ENCODE measurements at places on chromosomes 16 and 17. TPM values are rescaled to one million over a fixed set of nuclear protein-coding genes. Genes with fewer than 3 reads are reported as not detected.
A peak's percentile ranks its signal among the peaks of the same experiment; 100 is the strongest.

DNA sequence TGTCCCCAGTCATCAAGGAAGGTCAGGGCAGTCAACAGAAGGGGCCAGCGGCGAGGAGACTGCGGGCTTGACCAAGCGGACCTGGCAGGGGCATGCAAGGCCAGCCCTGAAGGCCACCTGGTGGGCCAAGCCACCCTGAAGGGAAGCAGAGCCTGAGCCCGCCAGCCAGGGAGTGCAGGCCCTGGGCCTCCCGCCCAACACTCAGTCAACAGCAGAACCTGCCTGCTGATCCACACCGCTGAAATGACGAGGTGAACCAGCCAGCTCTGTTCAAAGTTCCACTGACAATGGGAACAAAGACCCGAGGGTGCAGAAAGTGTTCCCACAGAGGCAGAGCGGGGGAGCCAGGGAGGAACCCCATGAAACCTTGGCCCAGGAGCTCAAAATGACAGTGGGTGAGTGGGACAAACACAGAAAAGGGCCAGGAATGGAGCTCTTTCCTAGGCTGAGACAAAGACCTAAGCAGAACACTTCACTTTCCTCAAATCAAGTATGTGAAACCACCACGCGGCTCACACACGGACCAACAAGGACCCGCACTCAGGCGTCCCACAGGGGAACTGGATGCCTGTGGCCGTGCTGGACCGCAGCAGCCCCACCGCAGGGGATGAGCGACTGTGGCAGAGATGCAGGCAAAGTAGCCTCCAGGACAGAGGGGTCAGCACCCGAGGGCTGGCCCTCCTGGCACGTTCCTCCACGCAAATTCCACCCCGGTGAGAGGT is 12.0 kb downstream of the AXIN1 start:
- peaks cover 24% of the 10 kb centered on the region for H3K36me3 ChIP-seq
- no peak overlapping the region for H3K27ac ChIP-seq
- no peak overlapping the region for H3K4me3 ChIP-seq

The BTBD17 gene
- not detected for total RNA-seq

The MCRIP2 gene
- 60.7 TPM for total RNA-seq

The ABCA10 gene
- total RNA-seq, result 0.45 TPM

DNA sequence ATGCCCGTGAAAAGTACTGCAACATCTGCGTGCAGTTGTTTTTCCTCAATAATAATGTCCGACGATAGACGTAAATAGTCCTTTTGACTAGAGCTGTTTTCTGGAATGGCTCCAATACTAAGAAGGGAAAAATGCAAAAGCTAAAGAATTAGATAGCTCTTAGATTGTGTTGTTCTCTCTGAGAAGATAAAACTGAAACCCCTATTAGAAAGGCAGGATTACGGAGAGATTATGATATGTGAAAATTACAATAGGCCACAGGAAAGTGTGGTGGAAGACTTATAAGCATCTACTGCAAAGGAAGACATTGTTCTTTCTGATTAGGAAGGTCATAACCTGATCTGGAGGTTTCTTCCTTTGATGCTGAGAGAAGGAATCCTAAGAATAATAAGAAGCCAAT is 33.5 kb upstream of the KCNJ16 start:
- DNase-seq, result no peak
- no peaks in the 10 kb centered on the region for H3K27me3 ChIP-seq
- no peaks in the 10 kb centered on the region for H3K36me3 ChIP-seq
- no peak overlapping the region for H3K27ac ChIP-seq
- H3K4me3 ChIP-seq, result no peak overlapping the region

The ITGAE gene
- 31.8 TPM for total RNA-seq

DNA sequence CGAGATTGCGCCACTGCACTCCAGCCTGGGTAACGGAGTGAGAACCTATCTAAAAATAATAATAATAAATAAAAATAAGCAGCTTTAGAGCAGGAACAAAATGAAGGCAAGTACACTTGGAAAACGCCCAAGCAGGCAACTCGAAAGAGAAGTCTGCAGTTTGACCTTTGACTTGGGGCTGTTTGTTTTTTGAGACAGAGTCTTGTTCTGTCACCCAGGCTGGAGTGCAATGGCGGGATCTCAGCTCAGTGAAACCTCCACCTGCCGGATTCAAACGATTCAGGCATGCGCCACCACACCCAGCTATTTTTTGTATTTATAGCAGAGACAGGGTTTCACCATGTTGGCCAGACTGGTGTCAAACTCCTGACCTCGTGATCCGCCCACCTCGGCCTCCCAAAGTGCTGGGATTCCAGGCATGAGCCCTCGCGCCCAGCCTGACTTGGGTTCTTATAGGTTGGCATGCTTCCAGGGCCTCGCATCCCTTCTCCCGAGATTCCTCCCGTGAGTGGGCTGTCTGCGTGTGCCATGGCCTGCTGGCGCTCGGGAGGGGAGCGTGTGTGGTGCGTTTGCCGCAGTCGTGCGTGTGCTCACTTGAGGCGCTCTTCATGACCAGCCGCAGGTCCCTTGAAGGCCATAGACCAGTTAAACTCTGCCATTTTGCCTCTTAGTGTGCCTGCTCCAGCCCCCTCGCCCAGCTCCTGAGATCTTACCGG is 18.4 kb upstream of the UBE2I start:
- H3K4me1 ChIP-seq, result no peaks in the 10 kb centered on the region
- no peak overlapping the region for H3K4me3 ChIP-seq
- no peaks in the 10 kb centered on the region for H3K36me3 ChIP-seq
- peaks cover 34% of the 10 kb centered on the region for H3K27me3 ChIP-seq

- H3K36me3 ChIP-seq, result no peaks in the 10 kb centered on the region
- no peaks in the 10 kb centered on the region for H3K27me3 ChIP-seq
- H3K27ac ChIP-seq, result no peak overlapping the region
Measured at GRCh38 chr16:19751478-19752385, 33.7 kb downstream of the IQCK start.

DNA sequence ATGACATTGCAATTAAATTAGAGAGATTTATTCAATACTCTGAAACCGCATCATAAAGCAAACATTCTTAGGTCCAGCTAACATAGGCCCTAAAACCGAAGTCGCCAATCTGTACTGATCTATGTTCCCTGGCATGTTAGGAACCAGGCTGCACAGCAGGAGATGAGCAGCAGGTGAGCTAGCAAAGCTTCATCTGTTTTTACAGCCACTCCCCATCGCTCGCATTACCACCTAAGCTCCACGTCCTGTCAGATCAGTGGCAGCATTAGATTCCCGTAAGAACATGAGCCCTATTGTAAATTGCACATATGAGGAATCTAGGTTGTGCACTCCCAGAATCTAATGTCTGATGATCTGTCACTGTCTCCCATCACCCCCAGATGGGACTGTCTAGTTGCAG is 91.5 kb downstream of the PARN start:
- no peak for DNase-seq
- no peaks in the 10 kb centered on the region for H3K27me3 ChIP-seq
- peaks cover 22% of the 10 kb centered on the region for H3K36me3 ChIP-seq
- no peak overlapping the region for H3K4me3 ChIP-seq
- H3K4me1 ChIP-seq, result no peaks in the 10 kb centered on the region

DNA sequence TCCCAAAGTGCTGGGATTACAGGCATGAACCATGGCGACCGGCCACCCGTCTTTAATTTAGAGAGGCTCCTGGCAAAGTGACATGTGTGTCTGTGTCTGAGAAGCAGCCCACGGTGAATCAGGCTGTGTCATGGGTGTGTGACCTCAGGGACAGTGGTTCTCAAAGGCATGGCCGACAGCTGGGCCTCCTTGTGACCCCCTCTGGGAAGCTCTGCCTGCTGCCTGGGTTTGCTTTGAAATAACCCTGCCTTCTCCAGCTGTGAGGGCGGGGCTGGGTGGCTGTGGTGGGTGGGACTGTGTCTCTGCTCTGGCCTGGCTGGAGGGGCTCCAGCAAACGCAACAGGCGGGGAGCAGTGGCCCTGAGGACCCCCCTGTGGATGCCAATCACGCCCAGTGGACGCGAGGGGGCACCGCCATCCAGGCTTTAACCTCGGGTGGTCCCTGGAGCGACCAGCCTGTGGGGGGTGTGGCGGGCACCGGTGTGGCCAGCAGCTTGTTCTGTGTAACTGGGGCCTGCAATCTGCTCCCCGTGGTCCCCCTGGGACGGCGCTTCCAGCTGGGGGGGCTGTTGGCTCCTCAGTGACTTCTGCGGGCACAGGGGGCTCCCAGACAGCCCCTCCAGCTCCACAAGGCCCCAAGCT is 8.8 kb upstream of the APRT start:
- no peak overlapping the region for H3K4me3 ChIP-seq
- H3K4me1 ChIP-seq, result no peaks in the 10 kb centered on the region
- no peak overlapping the region for H3K27ac ChIP-seq
- H3K36me3 ChIP-seq, result no peaks in the 10 kb centered on the region

The PPP1R1B gene
- not detected for total RNA-seq

The DNAAF8 gene
- 0.18 TPM for total RNA-seq

The HSF4 gene
- total RNA-seq, result 56.0 TPM

DNA sequence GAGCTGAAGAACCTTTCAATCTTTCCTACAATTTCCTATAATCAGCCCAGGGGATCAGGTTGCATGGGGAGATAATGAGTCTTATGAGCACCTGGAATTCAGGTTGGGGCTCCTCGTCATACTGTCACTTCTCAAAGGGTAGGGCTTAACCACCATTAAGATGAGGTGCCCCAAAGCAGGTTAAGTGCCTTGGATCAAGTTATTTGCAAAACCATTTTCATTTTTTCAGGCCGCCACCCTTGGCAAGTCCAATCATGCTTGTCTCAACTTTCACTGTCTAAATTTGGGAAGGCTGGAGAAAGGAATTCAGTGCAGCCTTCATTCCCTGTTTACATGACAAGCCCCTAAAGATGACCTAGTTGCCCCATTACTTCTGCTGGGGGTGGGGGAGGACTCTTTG is 44.9 kb upstream of the TANGO6 start:
- peaks cover 2% of the 10 kb centered on the region for H3K4me1 ChIP-seq
- no peak overlapping the region for H3K27ac ChIP-seq
- no peaks in the 10 kb centered on the region for H3K36me3 ChIP-seq
- H3K27me3 ChIP-seq, result no peaks in the 10 kb centered on the region

DNA sequence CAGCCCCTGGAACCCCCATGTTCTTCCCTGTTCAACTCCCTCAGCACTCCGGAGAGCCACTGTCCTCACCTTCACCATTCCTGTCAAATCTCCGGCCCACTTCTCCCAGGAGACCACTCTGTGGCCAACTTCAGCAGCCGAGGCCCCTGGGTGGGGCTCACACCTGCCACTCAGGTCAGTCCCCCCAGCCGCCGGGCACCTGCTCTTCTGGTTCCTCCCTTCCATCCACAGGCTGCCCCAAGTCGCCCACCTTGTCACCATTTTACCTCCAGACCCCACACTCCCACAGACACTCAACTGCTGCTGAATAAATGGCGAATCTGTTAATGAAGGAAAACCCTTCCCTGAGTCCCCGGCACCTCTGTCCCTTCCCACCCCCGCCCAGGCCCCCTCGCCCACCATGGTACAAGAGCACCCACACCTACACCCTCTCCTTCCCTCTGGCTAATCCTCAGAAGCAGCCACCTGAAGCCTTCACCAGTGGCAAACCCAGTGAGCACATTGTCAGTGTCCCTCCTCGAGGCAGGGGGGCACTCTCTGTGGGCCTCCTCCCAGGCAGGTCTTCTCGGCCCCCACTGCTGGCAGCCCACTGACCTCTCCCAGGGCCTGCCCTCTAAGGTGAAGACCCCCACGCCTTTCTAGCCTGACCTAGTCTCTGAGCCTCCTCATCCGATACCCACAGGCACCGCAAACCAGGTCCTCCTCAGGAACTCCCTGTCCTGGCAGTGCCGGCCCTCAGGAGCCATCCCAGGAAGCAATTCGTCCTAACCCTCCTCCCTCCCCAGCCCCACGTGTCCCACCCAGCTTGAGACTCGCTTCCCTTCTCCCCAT is 8.2 kb downstream of the CANT1 start:
- H3K27me3 ChIP-seq, result no peaks in the 10 kb centered on the region
- H3K36me3 ChIP-seq, result peaks cover 13% of the 10 kb centered on the region
- H3K4me3 ChIP-seq, result no peak overlapping the region
- H3K27ac ChIP-seq, result no peak overlapping the region

- H3K4me3 ChIP-seq, result no peak overlapping the region
- no peaks in the 10 kb centered on the region for H3K4me1 ChIP-seq
- H3K36me3 ChIP-seq, result no peaks in the 10 kb centered on the region
- H3K27me3 ChIP-seq, result no peaks in the 10 kb centered on the region
- no peak for DNase-seq
Measured at GRCh38 chr16:51723036-51723724, 572.1 kb upstream of the SALL1 start.

The CLEC18A gene
- 0.25 TPM for total RNA-seq

The PRSS36 gene
- 0.18 TPM for total RNA-seq

DNA sequence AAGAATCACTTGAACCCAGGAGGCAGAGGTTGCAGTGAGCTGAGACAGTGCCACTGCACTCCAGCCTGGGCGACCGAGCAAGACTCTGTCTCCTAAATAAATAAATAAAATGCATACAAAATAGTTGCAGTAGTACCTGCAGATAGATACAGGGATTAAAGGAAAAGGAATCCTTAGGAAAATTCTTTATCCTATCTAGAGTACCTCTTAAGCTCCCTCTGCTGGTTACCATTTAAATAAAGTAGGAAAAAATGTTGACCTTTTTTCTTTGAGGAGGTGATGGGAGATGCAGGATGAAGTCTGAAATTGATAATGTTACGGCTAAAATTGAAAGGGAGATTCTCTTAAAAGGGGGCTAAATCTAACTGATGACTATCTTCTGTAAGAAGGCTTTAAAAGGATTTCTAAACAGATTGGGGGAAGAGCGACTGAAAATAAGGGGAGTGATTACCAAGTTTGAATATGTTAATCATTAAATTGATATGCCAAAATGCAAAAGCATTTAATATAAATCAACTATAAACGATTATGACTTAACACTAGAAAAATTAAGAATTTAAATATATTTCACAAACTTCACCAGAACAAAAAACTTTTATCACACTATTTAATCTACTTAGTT is 29.4 kb downstream of the C16orf87 start:
- H3K27ac ChIP-seq, result no peak overlapping the region
- no peak overlapping the region for H3K4me3 ChIP-seq
- H3K27me3 ChIP-seq, result no peaks in the 10 kb centered on the region

DNA sequence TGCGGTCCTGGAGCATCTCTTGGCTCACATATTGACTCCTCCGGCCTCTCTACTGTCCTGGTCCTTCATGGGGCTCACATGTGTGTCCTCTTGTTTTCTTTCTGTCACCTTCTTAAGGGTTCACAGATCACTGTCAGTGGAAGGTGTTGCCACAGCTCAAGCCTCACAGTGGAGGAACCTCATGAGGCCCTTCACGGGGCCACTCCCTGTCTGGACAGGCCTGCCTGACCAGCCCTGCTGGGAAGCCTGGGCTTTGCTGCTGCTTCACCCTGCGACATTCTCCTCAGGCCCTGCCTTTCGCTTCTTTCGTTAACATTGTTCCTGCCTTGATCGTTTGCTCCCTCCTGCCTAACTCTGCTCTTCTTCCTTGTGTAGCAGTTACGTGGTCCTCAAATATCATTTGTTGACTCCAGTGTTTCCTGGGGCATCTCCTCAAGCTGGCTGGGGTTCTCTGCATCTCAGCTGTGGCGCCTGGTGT is 55.9 kb downstream of the WDR45B start:
- peaks cover 21% of the 10 kb centered on the region for H3K36me3 ChIP-seq
- H3K27me3 ChIP-seq, result no peaks in the 10 kb centered on the region
- H3K4me1 ChIP-seq, result peaks cover 40% of the 10 kb centered on the region
- H3K4me3 ChIP-seq, result peak overlapping the region; percentile 66
- H3K27ac ChIP-seq, result peak overlapping the region; percentile 90

All from activated CD8-positive, alpha-beta T cell treated with anti-CD3 and anti-CD28 coated beads for 36 hours (primary cell).